ENCODE measurements at places on chromosomes 16 and 17.

GRCh38 chr17:39014044-39014794 lies 47.0 kb upstream of the FBXO47 start:
- peak; percentile 37 for DNase-seq

DNA sequence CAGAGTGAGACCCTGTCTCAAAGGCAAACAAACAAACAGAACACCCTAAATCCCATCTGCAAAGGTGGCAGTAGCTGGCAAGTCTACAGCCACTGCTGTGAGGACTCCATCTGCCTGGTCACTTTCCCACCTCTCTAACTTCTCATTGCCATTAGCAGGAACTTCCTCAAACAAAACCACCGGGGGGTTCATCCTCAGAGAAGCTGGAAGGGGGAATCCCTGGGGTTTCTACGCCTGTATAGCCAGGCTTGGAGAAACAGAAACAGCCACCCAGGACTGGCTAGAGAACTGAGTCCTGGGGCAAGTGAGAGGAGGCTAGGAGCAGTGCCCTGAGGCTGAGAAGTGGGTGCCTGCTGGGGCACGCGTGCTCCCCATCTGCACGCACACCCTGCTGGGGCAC lies 7.3 kb downstream of the RPH3AL start:
- DNase-seq = no peak

DNA sequence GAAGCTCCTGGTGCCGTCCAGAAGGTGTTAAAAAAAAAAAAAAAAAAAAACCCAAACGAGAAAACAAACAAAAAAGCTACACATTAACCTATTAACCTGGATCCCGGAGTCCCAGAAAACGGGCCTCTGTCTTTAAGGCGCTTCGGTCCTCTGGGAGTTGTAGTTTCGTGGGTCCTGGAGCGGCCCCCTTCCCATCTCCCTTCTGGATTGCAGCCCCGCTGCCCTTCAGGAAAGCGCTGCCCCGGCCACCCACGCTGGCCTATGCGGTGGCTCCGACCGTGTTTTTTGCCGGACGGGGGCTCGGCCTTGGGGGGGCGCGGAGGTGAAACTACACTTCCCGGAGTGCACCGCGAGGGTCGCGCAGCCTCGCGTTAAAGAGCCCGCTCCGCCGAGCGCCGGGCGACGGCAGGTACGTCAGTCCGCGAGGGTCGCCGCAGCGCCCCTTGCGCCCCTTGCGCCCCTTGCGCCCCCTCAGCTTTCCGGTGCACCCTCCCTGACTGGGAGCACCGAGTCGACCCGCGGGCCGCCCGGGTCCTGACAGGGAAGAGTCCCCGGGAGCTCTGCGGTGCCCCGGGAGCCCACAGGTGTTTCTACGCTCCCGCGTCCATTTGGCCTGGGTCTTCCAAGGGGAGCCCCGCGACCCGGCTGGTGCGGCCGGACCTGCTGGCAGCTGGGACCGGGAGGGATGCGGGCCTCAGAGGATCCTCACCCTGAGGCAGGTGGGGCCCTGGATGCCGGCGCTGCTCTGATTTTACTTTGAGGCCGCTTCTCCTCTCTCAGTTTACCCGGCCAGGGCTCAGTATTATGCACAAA lies at the start of gene FCSK:
Gene FCSK, plus strand, starts transcription at position 374 of the 813 bp plus-strand sequence. CDS start 8,596 bp downstream, outside the sequence.
- DNase-seq = no peak

DNA sequence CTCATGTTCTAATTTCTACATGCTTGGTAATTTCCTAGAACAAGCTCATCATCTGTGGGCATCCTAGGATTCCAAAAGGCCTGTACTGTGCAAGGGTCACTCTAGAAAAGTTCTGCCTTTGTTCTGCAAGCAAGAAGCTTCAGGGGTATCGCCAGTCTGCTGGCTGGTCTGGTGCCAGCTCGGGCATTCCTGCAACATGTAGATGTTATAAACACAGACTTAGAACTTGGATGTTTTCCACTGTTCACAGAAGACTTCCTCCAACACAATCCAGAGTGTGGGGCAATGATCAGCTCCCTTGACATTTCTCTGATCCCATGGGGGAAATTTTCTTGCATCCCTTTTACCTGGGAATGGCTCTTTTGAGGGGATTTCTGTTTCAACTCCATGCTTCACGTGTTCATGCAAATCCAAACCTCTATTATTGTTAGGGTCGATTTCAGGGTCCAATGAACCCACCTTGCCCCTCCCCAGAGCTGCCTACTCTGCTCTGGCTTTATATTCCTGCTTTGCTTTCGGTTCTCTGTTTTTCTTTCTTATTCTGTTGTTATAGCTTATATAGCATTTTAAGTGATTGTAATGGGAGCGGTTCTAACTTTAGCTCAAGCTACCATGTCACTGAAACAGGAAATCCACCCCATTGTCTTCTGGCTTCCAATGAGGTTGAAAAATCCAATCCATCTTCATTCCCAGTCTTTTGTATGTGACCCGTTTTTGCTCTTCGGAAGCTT lies 25.3 kb downstream of the UBE2O start:
- no peak for DNase-seq

- no peak for DNase-seq
Observed at GRCh38 chr17:41837761-41838538, at the start of gene KLHL10. TSS of gene KLHL10 (plus strand) at chr17:41837825. CDS start at chr17:41837933, 108 bp downstream.

DNA sequence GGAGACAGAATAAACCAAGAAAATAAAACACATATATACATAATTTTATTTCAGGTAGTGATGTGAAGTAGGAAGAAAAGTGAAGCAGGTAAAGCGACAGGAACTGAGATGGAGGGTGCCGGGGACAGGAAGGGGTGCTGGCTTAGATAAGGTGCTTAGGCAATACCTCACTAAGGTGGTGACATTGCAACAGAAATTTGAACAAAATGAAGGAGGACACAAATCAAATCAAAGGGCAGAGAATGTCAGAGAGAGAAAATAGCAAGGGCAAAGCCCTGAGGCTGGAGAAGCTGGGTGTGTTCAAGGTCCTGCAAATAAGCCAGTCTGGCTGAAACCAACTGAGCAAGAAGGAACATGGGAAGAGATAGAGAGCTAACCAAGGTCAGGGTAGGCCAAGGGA lies 5.0 kb upstream of the CDYL2 start:
- DNase-seq = no peak

GRCh38 chr17:31251105-31251969 lies 45.7 kb downstream of the OMG start:
- no peak for DNase-seq

DNA sequence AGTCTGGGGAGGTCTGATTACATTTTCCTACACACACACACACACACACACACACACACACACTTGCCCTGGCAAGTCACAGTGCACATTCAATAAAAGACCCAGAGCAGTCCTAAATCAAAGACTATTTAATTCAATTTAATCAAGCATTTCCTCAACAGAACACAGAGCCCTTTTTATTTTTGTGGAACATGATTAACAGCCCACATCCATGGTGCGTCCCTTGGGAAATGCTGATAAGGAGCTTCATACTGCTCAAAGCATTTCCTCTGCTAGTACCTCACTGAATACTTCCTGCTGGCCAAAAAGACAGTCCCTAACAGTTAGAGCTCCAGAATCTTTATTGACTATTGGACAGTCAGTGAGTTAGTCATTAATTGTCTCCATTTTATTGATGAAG lies 43.1 kb upstream of the MYH10 start:
- peak; percentile 16 for DNase-seq

DNA sequence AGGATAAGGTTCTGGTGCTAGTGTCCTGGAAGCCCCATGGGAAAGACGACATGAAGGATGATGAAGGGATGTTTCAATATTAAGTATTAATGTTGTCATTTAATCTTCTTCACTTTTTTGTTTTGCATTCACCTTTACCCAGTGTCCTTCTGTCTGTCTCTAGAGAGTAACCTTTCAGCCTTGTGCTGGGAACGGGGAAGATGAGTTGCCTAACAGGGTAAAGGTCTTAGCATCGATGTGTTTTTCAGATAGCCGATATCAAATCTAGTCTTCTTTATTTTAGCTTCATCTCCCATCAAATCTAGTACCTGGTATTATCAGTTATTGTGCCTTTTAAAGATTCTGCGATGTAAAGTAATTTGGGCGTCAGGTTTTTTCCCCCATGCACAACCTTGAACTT lies 125.4 kb downstream of the BCAS3 start:
- no peak for DNase-seq

- DNase-seq = no peak
Observed at GRCh38 chr16:77330332-77331042, 104.3 kb downstream of the ADAMTS18 start.

- DNase-seq = no peak
Observed at GRCh38 chr17:66467766-66468165, 165.4 kb downstream of the PRKCA start.

- no peak for DNase-seq
Observed at GRCh38 chr16:28876973-28877654, 1.2 kb upstream of the ATP2A1 start.

- no peak for DNase-seq
Observed at GRCh38 chr17:4711661-4712181, 1.3 kb downstream of the ARRB2 start.

DNA sequence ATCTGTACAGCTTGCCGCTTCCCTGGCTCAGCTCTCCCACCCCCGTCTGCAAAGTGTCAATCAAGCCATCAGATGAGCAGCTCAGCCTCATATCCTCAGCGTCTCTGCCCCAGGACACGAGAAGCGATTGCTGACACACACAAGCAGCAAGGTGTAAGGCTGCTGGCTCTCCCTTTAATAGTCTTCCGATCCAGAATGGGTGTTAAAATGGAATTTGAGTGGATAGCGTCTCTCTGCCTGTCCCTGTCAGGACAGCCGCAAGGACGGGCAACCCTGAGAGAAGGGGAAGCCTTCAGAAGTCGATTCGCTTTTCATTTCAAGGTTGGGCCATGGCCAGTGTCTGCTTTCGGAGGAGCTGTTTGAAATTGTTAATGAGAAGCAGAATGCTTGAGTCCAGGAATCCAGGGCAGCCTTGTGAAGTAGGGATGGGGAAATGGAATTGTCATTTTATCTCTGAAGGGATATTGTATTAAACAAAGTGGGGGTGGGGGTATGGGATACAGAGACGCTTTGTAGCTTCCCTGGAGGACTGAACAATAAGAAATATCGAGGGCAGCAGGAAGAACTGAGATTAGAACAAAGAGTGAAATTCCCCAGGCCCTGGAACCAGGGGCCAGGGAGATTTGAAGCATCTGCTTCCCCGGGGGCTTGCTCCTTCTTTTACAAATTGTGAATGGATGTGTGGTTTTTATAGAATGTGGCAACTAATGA lies 4.7 kb upstream of the PIPOX start:
- no peak for DNase-seq

DNA sequence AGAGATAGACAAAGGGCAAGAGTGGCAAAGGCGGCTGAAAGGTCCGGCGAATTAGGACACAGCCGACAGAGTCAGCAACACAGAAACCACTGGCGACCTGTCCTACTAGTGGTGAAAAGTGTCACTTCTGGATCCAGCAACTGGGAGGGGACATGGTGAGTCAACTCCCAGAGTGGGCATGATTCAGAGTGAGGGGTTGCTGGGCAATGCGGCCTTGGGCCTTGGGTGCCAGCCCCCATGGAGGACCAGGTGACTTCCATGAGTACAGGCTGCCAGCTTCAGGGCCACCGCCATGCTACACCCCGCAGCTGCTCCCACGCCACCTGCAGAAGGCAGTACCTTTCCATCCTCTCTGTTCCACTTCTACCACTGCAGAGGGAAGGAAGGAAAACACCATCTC lies 110.6 kb downstream of the ZFHX3 start:
- no peak for DNase-seq

GRCh38 chr16:15521758-15522509 lies 87.5 kb downstream of the BMERB1 start:
- DNase-seq = no peak

- no peak for DNase-seq
Observed at GRCh38 chr16:54407596-54407995, 121.0 kb upstream of the IRX3 start.
